ENCODE measurements at places on chromosomes 7 and 10.

- DNase-seq: no peak
These were observed 265.0 kb downstream of the CAMK1D start for GRCh38 chr10:12614177-12614995.

GRCh38 chr7:69414555-69414954 lies 183.7 kb upstream of the AUTS2 start:
- no peak for DNase-seq

GRCh38 chr10:69801434-69802315 lies at the start of gene COL13A1:
COL13A1 (plus strand) TSS chr10:69801906; CDS start chr10:69802424, 518 bp downstream.
- DNase-seq: peak; percentile 53

GRCh38 chr10:6136215-6137201 lies 47.7 kb downstream of the RBM17 start:
- DNase-seq: peak; percentile 60

GRCh38 chr7:80671744-80672143 lies 33.3 kb downstream of the CD36 start:
- no peak for DNase-seq

GRCh38 chr7:48255046-48255445 lies 83.8 kb downstream of the ABCA13 start:
- DNase-seq: peak; percentile 97

DNA sequence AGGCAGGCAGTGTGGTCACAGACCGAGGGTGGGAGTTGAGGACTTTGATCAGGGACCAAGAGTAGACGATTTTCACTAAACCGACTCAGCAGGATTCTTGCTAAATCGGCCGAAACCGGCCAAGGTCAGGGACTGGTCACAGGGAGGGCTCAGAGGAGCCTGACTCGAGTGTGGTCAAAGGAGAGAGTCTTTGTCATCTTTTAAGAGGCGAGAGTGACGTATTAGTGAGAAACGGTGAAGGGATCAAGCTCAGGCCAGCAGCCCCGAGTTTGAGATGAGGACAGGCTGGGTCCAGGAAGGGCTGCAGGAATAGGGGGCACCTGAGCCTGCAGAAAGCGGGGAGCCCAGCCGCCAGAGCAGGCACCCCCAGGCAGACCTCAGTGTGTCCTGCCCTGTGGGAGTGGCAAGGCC lies 41.6 kb upstream of the FAM20C start:
- DNase-seq: peak; percentile 36

DNA sequence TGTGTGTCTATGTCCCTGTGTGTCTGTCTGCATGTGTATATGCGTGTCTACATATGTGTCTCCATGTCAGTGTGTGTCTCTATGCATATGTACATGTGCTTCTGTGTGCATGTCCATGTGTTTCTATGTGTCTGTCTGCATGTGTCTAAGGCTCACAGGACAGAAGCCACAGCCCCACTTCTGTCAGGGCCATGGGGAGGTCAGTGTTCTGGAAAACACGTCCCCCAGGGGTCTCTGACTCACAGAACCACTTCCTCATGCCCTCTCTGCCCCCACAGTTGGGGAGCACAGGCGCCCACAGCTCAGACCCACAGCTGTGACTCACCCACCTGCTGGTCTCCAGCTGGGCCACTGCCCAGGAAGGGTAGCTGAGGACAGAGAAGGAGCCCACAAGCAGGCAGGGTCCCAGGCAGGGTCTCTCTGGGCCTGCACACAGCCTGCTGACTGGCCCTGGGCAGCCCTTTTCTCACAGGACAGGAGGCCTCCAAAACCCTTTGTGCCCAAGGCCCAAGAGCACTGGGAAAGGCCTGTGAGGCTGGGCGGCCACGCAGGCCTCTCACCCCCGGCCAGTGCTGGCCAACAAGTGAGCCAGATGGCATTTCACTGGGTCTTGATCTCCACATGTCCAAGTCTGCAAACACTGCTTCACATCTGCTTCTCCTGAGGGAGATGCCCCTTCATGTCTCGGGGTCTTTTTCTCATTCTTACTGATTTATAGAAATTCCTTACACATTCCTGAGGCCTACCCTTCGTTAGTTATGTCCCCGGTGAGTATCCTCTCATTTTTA lies 102.9 kb upstream of the FAM20C start:
- peak; percentile 95 for DNase-seq

GRCh38 chr10:95125582-95125981 lies 56.3 kb upstream of the CYP2C8 start:
- DNase-seq: no peak

- DNase-seq: peak; percentile 3
These were observed 456.2 kb downstream of the REEP3 start for GRCh38 chr10:63977329-63977923.

GRCh38 chr10:117477961-117478670 lies 64.4 kb upstream of the EMX2 start:
- peak; percentile 64 for DNase-seq

GRCh38 chr7:94561841-94562514 lies 52.4 kb downstream of the CASD1 start:
- DNase-seq: peak; percentile 76

GRCh38 chr10:79260811-79261740 lies 86.2 kb upstream of the PPIF start:
- DNase-seq: peak; percentile 86

GRCh38 chr7:99325001-99325493 lies 651 bp upstream of the ARPC1A start:
- no peak for DNase-seq

DNA sequence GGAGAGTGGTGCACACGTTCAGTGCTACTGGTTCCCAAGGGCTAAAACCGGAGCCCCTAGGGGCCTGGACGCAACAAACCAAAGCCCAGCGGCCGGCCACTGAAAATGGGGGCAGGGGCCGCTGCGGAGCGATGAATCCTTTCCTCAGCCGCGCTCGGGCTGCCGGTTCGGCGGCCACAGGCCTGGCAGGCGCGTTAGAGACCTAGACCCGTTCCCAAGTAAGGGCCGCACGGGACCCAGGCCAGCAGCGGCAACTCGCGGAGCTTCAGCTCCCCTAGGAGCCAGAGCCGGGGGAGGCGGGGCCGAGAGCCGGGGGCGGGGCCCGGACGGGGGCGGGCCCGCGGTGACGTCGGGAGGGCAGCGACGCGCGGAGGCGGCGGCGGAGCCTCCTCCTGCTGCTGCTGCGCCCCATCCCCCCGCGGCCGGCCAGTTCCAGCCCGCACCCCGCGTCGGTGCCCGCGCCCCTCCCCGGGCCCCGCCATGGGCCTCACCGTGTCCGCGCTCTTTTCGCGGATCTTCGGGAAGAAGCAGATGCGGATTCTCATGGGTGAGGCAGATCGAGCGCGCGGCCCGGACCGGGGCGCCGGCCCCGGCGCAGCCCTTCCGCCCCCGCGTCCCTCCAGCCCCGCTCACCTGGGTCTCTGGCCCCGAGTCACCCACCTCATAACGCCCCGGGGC lies at the start of gene ARF5:
TSS of gene ARF5 (plus strand) at position 393 of the 678 bp plus-strand sequence. CDS start at position 481, 88 bp downstream.
- DNase-seq: peak; percentile 63

DNA sequence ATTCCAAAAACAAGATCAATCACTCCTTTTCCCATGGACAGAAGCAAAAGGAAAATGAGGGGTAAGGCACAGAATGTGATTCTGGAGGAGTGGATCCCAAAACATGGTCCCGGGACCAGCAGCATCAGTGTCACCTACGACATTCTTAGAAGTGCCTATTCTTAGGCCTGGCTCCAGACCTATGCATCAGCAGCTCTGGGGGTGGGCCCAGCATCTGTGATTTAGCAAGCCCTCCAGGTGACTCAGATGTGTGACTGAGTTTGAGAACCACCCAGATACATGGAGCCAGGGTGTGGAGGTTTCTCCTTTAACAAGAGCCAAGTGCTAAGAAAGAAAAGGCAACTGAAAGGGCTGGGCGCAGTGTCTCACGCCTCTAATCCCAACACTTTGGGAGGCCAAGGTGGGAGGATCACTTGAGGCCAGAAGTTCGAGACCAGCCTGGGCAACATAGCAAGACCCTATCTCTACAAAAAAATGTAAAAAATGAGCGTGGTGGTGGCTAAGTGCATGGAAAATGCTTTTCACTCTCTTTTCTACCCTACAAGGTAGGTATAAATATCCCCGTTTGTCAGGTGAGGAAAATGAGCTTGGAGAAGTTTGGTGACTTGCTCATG lies 17.1 kb upstream of the ARPC1A start:
- DNase-seq: peak; percentile 40

DNA sequence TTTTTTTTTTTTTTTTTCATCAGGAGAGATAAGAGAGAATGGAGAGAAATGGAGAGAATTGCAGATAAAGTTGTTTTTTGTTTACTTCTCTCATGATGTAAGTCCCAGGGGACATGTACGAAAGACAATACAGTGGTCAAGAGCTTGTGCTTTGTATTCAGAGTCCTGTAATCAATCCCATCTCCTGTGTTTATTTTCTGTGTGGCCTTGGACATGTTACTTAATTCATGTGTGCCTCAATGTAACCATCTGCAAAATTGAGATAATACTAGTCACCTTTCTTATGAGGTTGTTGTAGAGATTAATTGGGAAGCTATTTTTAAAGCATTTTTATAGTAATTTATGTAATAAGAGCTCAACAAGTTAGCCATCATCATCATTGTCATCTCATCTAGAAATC lies 117.5 kb downstream of the CDK14 start:
- no peak for DNase-seq

GRCh38 chr7:72924386-72924732 lies 536 bp upstream of the POM121 start:
- DNase-seq: peak; percentile 18

GRCh38 chr7:107486041-107486440 lies 16.2 kb downstream of the GPR22 start:
- no peak for DNase-seq

DNA sequence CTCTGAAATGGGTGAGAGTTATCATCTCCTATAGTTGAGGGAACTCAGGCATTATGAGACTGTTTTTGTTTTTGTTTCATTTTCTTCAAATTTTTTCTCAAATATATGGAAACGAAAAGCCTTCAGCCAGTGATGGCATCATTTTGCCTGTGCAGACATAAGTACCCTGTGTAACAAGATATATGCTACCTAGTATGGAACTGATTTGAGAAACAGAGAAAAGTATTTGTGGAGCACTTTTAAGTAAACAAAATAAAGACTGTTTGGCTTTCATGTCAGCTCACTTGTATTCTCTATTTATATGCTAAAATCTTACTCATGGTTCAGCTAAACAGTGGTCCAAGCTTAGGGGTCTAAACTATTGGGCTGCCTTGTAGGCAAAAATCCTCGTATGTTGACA lies 150.6 kb downstream of the WNT2 start:
- no peak for DNase-seq

- DNase-seq: no peak
These were observed 139.5 kb downstream of the PFKFB3 start for GRCh38 chr10:6342096-6342685.

- no peak for DNase-seq
These were observed 125.8 kb downstream of the ELMO1 start for GRCh38 chr7:37322831-37323230.

DNA sequence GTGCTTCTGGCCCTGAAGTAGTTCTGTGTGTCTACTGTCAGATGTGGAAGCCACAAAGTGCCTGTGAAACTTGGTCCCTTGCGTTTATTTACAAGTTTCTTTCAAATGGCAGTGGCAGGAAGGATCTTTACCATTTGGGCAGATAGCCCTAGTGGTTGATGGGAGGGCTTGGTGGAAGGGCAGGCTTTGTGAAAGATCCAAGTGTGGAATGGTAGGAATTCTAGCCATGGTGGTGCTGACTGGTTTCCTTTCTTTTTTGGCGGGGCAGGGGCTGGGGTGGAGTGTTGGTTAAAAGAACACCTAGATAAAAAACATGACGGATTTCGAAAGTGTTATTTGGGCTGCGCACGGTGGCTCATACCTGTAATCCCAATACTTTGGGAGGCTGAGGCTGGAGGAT lies 27.0 kb downstream of the AUTS2 start:
- DNase-seq: no peak

DNA sequence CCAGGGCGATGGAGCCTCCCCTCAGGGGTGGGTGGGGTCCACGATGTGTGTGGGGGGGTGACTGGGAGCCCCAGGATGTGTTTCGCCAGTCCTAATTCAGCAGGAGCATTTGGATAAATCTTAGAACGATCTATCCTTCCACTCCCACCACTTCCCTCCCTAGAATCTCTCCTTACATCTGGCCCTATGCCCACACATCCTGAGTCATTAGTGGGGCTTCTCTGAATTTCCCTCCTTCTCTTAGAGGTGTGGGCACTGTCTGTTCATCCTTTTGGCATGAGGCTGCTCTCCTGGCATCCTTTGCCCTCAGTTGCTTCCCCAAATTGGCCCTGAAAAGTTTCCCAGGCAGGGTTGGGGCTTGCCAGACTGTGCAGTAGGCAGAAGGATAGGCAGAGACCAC lies 1.6 kb downstream of the GHRHR start:
- DNase-seq: peak; percentile 14

Measured in amniotic epithelial cell (primary cell).